Activated T-helper 1 cell treated with anti-CD3 and anti-CD28 coated beads, Interleukin-2, amount 50 U/mL, for 16 hours (primary cell): ENCODE measurements at places on chromosomes 12 and 14.

DNA sequence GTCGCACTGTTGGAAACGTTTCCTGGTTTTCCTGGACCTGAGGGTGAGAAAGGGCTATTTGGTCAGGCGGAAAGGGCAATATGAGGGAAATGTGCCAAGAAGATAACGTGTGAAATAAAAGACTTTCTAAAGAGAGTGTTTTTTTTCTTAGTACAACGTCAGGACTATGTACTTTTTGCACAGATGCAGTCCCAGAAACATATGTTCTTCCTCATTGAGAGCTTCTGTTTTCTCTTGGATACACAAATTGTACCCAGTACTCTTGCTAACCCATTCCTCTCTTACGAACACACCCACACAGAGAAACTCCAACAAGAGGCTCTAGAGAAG, 669 bp upstream of the PKP2 start:
- no peak for DNase-seq

DNA sequence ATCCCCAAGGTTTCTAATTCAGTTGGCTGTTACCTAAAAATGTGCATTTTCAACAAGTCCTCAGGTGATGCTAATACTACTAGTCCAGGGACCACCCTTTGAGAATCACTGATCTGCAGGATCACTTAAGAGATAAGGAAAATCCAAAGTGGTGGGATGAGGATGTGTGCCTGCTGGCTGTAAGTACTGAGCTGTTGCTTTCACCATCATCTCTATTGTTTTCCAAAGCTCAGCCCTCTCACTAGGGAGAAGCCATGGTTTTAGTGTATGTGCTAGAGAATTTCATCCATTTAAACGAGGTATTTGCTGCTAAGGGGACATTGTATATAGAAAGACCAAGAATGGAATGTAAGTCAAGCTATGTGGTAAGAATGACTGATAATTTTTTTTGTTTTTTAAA, 202.3 kb downstream of the KIF21A start:
- no peak for DNase-seq

GRCh38 chr12:100265732-100266584, 921 bp downstream of the DEPDC4 start:
- DNase-seq: no peak

DNA sequence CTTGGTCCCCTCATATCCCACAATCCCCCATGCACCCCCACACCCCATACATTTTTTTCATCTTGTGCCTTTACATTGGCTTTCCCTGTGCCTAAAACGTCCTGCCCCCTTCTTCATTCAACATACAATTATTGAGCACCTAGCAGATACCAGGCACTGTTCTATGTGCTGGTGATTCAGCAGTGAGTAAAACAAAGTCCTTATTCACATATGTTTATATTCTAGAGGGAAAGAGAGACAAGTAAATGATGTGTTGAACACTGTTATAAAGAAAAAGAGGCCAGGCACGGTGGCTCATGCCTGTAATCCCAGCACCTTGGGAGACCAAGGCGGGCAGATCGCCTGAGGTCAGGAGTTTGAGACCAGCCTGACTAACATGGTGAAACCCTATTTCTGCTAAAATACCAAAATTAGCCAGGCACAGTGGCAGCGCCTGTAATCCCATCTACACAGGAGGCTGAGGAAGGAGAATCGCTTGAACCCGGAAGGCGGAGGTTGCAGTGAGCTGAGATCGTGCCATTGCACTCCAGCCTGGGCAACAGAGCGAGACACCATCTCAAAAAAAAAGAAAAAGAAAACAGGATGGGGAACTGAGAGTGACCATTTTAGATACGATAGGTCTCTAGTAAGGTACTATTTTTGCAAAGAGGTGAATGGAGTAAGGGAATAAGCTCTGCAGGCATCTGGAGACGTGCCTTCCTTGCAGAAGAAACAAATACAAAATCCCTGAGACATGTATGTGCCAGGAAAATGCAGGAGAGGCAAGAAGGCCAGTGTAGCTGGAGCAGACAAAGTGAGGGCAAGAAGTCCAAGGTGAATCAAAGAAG, 12.2 kb downstream of the SLC7A7 start:
- no peak for DNase-seq

- no peak for DNase-seq
Observed at GRCh38 chr12:108040947-108041346, 88.1 kb upstream of the WSCD2 start.

GRCh38 chr12:116547955-116548501, 11.2 kb upstream of the MAP1LC3B2 start:
- DNase-seq: no peak

GRCh38 chr12:131368668-131369071, 342.2 kb upstream of the SFSWAP start:
- no peak for DNase-seq

GRCh38 chr14:48349689-48350088, 674.3 kb upstream of the MDGA2 start:
- DNase-seq: no peak

DNA sequence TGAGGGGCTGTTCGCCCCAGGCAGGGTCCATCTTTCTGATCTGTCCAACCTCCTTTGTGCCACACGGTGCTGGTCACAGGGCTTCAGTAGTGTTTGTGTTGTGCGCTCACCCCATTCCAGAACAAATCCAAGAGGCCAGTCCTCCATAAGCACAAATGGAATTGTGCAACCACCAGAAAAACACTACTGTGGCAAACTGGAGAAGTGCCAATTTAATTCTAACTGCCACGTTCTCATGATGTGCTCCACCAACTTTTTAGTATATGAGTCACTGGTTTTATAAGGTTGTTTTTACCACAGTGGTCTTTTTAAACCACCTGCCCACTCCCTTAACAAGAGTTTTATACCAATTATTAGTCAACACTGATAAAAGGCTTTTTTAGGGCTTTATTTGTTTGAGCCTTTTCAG, 380.2 kb downstream of the NAV3 start:
- DNase-seq: no peak
